ENCODE measurements at places on chromosomes 6 and 20. TPM values are rescaled to one million over a fixed set of nuclear protein-coding genes. Genes with fewer than 3 reads are reported as not detected.

Gene HACE1
- total RNA-seq = 5.9 TPM

Gene PBX2
- 36.5 TPM for total RNA-seq

Gene SPEF1
- 0.33 TPM for total RNA-seq

Gene RCAN2
- 312 TPM for total RNA-seq

Gene NMBR
- not detected for total RNA-seq

Gene AIG1
- total RNA-seq = 76.5 TPM

Gene PKIB
- 0.30 TPM for total RNA-seq

Gene SLC17A2
- not detected for total RNA-seq

Gene OVOL2
- total RNA-seq = not detected

Gene METTL24
- 1.2 TPM for total RNA-seq

Gene SLC44A4
- 0.08 TPM for total RNA-seq

Measured in left ventricle myocardium inferior (tissue), 1 donor.